Mucosa of gallbladder (tissue), 1 donor: ENCODE measurements at places on chromosomes 11 and 22. TPM values are rescaled to one million over a fixed set of nuclear protein-coding genes. Genes with fewer than 3 reads are reported as not detected.

TRIM49 gene
- total RNA-seq: not detected

CAVIN3 gene
- total RNA-seq: 16.3 TPM

DNA sequence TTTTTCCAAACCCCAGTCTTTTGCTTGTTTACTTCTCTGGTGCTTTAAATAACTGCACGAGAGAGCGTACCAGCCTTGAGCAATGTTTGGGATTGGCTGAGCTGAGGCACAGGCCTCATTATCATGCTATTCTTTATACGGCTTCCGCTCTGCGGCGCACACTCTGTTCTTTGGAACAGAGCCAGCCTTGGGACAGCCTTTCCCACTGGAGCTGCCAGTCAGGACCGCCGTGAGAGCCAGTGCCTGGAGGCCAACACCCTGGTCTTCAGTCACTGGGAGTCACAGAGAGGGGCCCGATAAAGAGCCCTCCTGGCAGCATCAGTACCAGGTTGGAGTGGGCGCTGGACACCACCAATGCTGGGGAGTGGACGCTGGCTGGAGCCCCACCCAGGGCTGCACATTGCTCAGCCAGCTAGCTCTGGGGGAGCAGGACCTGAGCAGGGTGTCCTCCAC, 125.6 kb downstream of the BCR start:
- DNase-seq: peak; percentile 78

APOA5 gene
- total RNA-seq: 0.29 TPM

GRCh38 chr11:18191376-18191775, 18.7 kb downstream of the MRGPRX4 start:
- no peak for DNase-seq

- no peak for DNase-seq
These were observed 838.7 kb upstream of the API5 start for GRCh38 chr11:42473106-42473505.

DNA sequence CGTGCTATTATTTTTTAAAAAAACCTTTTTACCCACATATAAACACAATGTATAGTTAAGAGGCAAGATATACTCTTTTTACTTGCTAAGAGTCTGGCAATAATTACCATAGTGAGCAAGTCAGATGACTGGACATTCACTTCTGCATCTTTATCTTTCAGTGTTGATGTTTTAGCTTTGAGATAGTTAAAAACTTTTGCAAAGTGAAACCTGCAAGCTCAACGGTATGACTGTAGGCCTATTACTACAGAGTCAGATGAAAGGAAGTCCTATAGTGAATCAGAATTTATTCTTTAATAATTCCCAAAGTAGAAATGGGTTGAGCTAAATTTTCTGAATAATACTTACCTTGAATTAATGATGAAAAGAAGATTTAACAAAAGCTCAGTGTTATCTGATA, 236.7 kb upstream of the CCDC90B start:
- no peak for DNase-seq

- no peak for DNase-seq
These were observed 29.3 kb upstream of the CABP7 start for GRCh38 chr22:29690476-29690875.

DNA sequence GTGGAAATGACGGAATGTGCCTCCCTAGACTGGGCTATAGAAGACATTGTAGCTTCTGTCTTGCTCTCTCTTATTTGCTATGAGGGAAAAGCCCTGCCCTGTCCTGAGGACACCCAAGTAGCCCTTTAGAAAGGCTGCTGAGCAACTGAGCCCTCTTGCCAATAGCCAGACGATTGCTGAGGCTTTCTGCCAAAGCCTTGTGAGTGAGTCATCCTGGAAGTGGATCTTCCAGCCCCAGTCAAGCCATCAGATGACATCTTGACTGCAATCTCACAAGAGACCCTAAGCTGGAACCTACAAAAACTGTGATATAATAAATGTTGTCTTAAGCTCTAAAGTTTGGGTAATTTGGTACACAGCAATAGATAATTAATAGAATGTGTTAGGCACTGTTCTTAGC, 3.9 kb upstream of the TRAF6 start:
- DNase-seq: no peak

- no peak for DNase-seq
These were observed 59.4 kb upstream of the CLTCL1 start for GRCh38 chr22:19350947-19351346.

OR10D3 gene
- total RNA-seq: not detected

- no peak for DNase-seq
These were observed 1.3 kb upstream of the BDNF start for GRCh38 chr11:27701355-27702105.

CEP164 gene
- total RNA-seq: 30.7 TPM

NAA40 gene
- total RNA-seq: 26.2 TPM

DNA sequence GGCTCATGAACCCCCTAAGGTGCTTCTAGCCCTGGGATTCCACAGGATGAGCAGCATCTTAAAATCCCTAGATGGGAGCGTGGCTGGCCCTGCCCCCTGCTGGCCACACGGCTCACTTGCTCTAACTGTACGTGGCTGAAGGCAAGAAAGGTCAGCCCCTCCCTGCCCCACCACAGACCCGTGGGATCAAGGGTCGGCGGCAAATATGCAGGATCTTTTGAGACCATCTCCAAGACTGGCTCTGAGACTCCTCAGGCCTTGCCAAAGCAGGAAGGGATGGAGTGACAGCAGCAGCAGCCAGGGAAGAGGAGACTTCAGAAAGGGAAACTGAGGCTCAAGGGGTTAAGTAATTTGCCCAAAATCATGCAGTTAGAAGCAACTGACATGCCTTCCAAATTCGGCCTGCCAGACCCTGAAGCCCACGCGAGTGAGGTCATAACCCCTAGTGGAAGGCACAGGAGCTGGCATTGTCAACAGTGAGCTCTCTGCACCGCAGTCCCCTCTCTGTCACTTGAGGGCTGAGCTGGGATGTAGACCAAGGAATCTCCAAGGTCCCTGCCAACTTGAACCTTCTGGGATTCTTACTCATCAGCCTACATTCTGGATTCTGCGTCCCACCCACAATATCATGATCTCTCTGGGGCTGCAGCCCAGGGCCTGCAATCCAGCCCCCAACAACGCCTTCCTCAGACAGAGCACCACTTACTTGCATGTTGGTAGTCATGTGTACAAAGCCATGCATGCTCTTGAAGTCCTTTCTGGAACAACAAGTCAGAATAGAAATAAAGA, 31.4 kb downstream of the CREB3L1 start:
- peak; percentile 77 for DNase-seq

HORMAD2 gene
- not detected for total RNA-seq

PATE2 gene
- total RNA-seq: not detected

CNIH2 gene
- total RNA-seq: 1.1 TPM

DNA sequence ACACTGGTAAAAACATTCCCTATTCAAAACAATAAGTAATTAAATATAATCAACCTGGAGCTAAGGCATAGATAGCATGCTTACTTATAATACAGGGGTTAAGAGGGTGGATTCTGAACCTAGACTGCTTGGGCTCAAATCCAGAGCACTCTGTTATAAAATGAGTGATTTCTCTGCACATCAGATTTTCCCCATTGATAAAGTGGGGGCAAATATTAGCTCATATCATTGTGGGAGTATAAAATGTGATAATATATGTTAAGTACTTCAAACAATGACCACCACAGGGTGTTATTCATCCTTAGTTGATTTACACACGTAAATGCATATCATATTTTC, 139.4 kb downstream of the LUZP2 start:
- DNase-seq: no peak

DNA sequence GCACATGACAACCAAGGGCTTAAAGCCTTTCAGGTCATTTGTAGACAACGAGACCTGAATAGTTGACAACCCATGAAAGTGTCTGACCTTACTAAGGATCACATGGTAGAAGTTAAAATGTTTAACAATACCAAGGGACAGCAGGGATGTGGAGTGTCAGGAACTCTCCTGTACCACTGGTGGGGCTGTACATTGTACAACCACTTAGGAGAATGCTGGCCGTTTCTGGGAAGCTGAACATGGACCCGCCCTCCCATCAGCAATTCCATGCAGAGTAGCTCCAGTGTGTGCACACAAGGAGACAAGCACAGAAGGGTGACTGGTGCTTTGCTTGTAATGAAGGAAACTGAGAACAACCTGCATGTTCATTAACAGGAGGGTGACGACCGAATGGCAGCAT, 162.9 kb downstream of the MPPED1 start:
- peak; percentile 2 for DNase-seq

CDC42EP2 gene
- 21.5 TPM for total RNA-seq

GRCh38 chr11:87634331-87634730, 540.9 kb downstream of the RAB38 start:
- DNase-seq: no peak

MN1 gene
- 17.7 TPM for total RNA-seq

DNA sequence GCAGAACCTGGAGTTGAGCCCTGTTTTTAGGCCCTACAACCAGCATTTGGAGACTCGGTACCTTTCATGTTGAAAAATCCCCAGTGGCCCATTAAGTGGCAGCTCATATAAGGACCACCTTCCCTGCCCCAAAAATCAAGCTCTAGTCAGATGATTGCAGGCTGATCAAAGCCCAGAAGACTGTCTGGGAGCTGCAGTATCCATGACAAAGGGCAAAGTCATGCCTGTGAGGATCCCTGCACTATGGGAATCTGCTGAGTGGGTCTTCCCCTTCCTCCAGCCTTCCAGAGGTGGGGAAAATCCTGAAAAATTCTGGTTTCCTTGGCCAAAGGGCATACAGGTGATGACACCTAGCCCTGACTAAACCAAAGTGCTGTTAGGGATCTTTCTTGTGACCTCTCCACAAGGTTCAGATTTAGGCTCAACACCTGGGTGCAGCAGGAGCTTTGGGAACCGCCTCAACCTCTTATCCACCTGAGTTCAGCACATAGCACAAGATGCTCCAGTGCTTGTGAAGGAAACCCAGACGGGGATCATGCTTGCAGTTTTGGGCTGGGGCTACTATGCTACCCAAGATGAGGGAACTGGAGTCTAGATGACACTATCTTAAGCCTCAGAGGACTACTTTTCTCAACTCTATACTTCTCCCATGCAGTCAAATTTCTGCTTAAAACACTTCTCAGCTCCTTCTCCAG, 1.2 kb upstream of the TRIM3 start:
- DNase-seq: no peak

GLB1L3 gene
- not detected for total RNA-seq

TPBGL gene
- total RNA-seq: 0.17 TPM

DNA sequence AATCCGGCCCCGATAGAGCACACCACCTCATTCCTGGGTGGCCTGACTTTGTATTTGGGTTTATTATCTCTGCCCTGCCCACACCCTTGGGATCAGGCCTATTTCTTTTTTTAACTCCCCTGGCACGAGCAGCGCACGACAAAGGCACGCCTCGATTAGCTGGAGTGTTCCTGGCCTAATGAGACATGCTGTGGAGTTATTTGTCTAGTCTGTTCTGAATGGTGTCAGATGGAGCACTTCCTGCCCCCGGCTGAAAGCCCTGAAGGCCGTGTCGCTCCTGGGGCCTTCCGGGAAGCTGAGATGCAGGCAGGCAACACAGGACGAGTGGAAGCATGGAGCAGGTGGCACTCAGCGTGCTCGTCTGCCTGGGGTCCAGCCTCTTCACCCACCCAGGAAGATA, 47.1 kb downstream of the LARGE1 start:
- DNase-seq: peak; percentile 59

- DNase-seq: no peak
These were observed 120.4 kb downstream of the CCDC34 start for GRCh38 chr11:27242591-27242990.

PANX3 gene
- total RNA-seq: not detected

GRCh38 chr11:102451681-102452460, 694 bp downstream of the TMEM123 start:
- peak; percentile 53 for DNase-seq

GRCh38 chr11:59550842-59551658, 39.7 kb downstream of the OR4D9 start:
- DNase-seq: peak; percentile 84

DNA sequence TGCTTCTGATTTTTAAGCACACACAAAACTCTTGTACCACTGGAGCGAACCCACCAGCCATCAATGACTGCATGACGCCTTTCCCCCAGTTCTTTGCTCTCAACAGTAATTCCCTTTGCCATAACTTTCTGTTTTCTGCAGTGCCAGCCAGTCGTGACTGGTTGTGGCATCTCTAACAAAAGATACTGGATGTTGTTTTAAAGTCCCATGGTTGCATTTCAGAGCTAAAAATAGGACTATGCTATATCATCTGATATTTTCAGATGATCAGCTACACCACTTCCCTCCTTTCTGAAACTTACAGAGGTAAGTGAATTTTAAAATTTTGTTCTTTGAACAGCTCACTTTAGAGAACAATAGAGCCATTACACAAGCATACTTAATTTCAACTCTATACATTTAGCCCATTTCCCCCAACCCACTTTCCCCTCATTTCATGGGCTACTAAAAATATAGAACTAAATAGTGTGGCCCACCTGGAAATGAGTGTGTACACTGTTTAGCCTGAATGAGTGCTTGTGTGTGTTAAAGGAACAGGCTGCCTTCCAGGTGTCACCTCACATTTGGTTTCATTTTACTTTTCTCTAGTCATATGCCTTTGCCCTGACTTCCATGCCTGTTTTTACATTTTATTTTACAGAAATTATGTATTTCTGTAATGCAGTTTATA, 136.9 kb upstream of the ZC3H12C start:
- no peak for DNase-seq

SCUBE2 gene
- 22.0 TPM for total RNA-seq

GRCh38 chr11:43989162-43989981, 46.9 kb downstream of the C11orf96 start:
- DNase-seq: peak; percentile 58

PRG2 gene
- total RNA-seq: 0.26 TPM

DNA sequence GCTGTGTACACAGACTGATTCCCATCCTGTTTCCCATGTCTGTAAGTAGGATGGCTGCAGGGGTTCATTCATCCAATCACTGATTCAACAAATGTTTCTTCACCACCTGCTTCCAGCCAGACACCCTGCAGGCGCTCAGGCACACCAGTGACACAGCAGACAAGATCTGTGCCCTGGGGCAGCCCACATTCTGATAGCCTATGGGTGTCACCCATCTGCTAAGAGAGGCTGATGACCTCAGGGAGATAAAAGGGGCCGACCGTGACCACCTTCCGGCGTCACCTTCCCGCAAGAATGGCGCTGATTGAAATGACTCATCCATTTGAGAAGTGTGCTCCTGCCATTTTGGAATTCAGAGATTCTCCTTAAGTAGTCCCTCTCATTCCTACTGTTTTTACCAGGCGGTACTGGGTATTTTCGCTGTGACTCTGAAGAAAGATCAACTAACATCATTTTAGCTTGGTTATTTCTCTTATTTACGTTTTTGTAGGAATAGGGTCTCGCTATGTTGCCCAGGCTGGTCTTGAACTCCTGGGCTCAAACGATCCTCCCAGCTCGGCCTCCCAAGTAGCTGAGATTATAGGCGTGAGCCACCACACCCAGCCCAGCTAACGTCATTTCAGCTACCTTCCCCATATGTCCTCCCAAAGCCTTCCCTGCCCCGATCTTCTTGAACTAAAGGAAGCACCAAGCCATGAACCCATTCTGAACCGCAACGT, 73.2 kb upstream of the BID start:
- no peak for DNase-seq

- no peak for DNase-seq
These were observed 162.3 kb downstream of the TRIM29 start for GRCh38 chr11:119975561-119976152.

DNA sequence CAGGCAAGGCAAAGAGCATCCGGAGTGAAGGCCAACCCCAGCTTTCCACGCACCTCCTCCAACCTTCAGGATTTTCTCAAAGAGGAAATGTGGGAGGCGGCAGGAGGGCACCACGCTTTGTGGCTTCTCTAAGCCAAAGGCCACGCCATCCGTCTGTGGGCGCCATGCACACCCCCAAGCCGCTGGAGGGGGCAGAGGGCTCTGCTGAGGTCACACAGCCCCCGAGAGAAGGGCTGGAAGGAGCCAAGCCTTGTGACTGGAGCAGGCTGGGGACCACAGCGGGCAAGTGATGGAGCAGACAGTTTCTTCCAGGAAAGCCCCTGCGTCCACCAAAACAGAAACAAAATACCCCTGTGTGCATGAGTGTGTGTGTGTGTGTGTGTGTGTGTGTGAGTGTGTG, 527.4 kb downstream of the BRD1 start:
- DNase-seq: no peak
